Ureter (tissue), 1 donor: ENCODE measurements at places on chromosomes 5 and 9.

DNA sequence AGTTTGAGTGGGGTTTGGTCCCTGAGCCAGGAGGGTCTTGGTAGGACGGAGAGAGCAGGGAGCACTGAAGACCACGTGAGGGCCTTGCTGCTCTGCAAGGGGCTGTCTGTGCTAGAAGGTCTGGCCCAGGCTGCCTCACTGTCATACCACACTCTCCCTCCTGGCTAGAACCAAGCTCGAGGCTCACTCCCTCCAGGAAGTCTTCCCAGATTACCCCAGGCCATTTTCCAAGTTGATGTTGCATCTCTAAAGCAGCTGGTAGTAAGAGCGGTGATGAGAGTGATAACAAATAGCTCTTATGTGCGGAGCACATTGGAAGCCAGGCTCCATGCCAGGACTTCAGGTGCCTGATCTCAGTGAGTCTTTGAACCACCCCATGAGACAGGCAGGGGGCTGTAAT, 6.6 kb downstream of the MYMK start:
- no peak for DNase-seq

DNA sequence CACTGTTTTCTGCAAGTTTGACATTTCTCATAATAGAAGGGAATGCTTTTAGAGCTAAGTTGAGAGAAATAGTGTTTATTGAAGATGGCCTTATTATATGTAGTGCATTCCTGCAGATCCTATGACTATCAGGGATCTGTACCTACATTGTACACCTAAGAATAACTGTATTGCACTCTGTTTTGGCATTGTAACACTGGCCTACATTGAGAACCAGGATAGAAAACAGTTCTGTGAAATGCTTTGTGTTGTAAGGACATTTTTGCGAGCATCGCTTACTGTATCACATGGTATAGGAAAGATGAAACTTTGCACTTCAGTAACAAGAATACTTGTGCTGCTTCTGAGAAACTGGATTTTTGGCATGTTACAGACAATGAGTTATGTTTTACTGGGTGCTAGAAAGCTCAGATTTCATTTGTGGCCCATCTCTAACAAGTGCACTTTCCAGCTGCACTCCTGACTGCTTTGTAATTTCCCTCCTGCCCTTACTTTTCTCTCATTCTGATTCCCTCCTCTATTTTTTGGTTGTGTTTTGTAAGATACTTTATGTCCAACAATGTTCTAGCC, 30.6 kb downstream of the C9orf85 start:
- no peak for DNase-seq

- no peak for DNase-seq
These were observed 104.3 kb upstream of the ARRDC3 start for GRCh38 chr5:91487420-91487819.

DNA sequence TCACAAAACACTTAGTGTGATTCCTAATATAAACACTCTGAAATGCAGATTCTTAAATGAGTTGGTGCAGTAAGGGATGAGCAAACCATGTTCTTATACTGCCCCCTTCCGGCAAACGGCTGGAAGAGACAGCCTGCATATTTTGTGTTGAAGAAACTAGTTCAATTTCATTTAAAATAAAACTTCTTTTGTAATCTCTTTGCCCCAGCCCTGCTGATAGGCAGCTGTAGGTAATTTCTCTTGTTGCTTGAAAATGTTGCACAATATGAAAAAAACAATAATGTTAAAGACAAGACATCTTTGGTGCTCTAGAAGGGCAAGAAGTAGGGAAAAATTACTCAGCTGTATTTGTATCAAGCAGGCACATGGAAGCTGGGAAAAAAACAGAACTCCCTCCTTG, 89.7 kb upstream of the CCNG1 start:
- peak; percentile 57 for DNase-seq

DNA sequence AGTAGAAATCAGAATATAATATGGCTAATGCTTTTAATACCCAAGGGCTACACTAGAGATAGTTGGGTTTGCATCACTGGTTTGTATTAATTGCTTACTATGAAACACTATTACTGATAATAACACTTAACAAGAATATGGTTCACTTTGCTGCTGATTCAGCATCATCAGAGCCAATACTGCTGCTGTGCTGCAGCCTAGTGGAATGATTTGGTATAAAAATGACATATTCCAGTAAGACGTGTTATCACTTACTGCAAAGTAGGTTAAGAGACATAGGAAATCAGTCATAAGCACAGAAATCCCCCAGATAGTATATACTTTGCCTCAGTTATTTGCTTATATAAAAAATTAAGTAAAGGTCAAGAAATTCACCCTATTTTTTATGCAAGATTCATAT, 2.8 kb downstream of the CDH10 start:
- no peak for DNase-seq

DNA sequence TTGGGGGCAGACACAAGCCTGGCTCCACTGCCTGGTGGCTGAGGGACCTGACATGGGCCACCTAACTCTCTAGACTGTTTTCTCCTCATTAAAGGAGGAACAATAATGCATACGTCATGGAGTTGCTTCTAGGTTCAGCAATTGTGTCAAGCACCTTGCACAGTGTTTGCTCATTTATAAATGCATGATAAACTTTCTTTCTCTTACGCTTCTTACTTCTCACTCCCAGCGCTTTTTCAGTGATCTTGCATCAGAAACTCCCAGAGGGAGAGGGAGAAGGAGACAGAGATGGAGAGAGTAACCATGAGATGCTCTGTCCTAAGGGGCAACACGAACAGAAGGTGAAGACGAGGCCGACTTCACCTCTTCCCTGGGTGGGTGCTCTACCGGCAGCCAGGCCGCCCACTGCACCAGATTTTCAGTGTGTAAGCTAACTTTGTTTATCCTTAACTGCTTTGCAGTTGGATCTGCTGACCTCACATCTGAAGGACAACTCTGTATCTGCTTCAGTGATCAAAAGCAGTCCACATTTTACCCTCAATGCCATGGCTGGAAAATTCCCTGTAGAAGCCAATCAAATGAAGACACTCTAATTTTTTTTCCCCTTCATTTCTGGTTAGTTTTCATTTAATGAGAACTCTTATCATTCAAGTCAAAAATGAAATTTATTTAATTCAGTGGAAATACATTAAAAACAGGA, 35.3 kb downstream of the MED27 start:
- DNase-seq, result no peak

DNA sequence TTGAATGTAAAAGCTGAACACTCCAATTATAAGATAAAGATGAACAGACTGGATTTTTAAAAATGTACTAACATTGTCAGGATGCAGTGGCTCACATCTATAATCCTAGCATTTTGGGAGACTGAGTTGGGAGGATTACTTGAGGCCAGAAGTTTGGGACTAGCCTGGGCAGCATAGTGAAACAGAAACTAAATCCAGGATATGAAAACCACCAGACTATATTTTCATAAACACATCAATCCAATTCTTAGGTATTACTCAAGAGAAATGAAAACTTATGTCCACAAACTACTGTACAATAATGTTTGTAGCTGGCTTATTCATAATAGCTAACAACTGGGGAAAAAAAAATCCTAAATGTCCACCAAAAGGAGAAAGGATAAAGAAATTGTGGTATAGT, 26.8 kb upstream of the NAA35 start:
- DNase-seq, result no peak

GRCh38 chr5:101561018-101561417, 657.9 kb upstream of the ST8SIA4 start:
- no peak for DNase-seq

DNA sequence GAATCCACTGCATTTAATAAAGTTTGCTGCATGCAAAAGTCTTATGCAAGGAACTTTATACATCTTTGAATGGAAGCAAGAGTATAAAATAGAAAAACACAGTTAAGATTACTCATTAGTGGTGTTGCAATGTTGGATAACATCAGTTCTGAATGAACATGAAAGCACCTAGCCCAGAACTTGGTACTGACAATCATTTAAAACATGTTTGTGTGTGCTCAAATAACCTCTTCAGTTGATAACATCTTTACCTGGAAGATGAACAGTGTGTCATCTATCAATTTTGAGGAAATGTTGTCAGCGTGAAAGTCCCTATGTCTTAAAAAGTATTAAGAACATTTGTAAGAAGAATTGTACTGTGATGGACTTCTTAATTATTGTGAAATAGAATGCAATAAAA, 370.4 kb upstream of the GRAMD2B start:
- no peak for DNase-seq

GRCh38 chr9:109590966-109591365, 92.9 kb upstream of the PTPN3 start:
- no peak for DNase-seq

DNA sequence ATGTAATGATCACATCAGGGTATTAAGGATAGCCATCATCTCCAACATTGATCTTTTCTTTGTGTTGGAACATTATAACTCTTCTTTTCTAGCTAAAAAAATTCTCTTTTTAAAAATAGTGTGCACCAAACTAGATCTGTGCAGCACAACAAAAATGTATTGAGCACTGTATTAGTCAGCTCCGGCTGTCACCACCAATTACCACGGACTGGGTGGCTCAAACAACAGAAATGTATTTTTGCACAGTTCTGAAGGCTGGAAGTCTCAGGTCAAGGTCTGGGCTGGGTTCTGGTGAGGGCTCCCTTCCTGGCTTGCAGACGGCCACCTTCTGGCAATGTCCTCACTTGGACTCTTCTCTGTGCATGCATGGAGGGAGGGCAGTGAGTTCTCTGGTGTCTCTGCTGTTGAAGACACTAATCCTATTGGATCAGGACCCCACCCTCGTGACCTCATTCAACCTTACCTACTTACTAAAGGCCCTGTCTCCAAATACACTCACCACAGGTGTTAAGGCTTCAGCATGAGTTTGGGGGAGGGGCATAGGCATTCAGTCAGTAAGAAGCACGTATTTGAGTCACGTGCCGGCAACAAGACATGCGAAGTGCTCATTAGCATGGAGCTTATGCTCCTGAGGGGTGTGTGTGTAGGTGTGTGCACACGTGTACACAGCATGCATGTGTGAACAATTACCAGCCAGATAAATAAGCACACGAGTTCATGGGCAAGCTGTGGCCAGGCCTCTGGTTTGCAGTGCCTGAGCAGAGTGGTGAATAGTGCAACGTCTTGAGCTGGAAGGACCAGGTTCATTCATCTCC, 89.4 kb upstream of the SH3PXD2B start:
- no peak for DNase-seq

DNA sequence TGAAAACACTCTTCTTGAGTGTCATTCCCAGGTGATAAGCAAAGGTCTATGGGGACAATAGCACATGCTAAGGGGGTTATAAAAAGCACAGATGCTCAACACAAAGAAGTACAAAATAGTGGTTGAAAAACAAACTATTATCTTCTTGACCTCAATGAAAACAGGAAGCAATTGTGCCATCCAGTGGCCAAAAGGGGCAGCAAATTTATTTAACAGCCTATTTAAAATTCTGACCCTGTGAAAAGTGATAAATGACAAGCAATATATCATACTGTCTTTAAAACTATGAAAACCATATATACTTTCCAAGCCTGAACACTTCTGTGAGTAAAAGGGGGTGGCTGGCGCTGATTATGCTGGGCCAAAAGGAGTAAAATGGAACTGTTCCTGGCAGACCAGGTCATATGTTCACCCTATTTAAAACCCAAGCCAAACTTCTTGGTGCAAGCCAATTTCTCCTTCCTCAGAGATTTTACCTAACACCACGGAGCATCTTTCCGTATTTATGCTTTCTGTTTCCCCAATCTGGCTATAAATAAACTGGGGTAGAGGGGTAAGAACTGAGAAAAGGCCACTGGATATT, 29.7 kb downstream of the TEX10 start:
- DNase-seq, result peak; percentile 50

DNA sequence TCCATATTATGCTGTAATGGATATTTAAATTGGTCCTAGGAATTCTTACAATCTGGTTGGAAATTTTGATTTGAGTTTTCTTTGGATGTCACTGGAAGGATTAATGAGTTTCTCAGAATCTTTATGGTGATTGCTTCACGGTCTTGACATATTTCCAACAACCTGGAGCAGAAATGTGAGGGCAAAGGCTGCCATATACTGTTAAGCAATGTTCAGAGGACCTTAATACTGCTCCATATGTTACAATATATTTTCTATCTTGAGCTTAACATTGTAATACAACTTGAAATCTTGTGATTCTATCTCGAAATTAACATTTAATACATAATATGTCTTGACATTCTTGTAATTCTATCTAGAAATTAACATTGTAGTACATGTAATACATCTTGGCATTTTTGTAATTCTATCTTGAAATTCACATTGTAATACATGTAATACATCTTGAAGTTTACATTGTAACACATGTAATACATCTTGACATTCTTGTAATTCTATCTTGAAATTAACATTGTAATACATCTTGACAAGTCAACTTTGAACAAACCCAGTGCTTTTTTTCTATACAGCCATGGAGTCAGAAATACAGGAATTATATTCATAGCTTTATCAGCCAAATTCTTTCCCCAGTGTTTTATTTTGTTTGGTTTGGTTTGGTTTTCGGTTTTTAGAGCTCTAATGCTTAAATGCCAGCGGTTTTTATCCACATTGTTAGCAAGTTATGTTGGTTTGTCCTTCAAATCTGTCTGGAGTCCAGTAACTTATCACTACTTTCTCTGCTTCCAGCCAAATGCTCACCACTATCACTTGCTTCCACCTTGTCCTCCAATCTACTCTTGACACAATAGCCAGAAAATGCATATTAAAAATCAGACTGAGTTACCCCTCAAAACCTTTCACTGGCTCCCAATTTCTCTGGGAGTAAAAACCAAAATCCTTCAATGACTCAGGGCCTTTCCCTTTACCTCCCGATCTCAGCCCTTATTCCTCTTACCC, 3.0 kb upstream of the TUT7 start:
- DNase-seq, result no peak

GRCh38 chr5:56233230-56233629, at the start of gene ANKRD55:
Gene ANKRD55, minus strand, starts transcription at chr5:56233330. Its CDS starts 417 bp downstream, at chr5:56232913.
- no peak for DNase-seq

GRCh38 chr5:174335682-174336364, 290.3 kb downstream of the NSG2 start:
- no peak for DNase-seq

- no peak for DNase-seq
These were observed 146.5 kb upstream of the TLX3 start for GRCh38 chr5:171162596-171162995.

DNA sequence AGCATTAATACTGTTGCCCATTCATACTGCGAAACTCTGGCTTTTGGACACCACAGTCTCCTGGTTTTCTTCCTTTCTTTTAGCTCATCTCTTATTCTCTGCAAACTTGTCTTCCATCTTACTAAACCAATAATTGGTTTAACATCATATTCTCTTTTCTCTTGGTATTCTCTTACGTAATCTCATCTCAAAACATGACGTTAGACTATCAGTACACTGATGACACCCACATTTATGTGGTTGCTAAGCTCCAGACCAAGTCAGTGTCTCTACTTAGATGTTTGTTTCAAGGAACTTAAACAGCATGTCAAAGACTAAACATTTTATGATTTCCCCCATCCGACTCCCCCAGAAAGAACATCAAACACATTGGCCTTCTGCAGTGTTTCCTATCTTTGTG, 2.1 kb downstream of the PRRC1 start:
- no peak for DNase-seq

GRCh38 chr9:128203024-128203706, at the start of gene DNM1:
Gene DNM1, plus strand, starts transcription at chr9:128203379. Its CDS starts 92 bp downstream, at chr9:128203471.
- DNase-seq, result no peak
